NCI-H2029 (cell line): ENCODE measurements at places on chromosomes 3 and 15.

- DNase-seq, result no peak
Observed at GRCh38 chr15:49196856-49197255, 26.8 kb downstream of the GALK2 start.

- no peak for DNase-seq
Observed at GRCh38 chr3:165518346-165518745, 318.9 kb downstream of the BCHE start.

GRCh38 chr15:68114356-68114755, 60.2 kb downstream of the PIAS1 start:
- no peak for DNase-seq

- no peak for DNase-seq
Observed at GRCh38 chr3:46242120-46242519, at the start of gene CCR3. CCR3 (plus strand) TSS chr3:46242460; CDS start chr3:46265159, 22,699 bp downstream.

DNA sequence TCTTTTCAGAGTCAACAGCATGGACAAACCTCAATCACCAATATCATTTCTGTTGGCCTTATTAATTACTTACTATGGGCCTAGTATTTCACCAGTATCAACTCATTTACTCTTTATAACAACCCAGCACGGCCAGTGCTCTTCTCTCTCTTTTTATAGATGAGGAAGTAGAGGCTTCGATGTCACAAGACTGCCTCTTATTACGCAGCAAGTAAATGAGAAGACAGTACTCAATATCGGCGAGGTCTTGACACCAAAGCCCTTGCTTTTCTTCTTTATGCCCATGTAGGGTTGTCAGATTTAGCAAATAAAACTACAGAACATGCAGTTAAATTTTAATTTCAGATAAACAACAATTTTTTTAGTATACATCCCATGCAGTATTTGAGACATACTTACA, 99.0 kb upstream of the KCNMB2 start:
- no peak for DNase-seq

- no peak for DNase-seq
Observed at GRCh38 chr3:152021951-152022461, 148.6 kb downstream of the SUCNR1 start.

DNA sequence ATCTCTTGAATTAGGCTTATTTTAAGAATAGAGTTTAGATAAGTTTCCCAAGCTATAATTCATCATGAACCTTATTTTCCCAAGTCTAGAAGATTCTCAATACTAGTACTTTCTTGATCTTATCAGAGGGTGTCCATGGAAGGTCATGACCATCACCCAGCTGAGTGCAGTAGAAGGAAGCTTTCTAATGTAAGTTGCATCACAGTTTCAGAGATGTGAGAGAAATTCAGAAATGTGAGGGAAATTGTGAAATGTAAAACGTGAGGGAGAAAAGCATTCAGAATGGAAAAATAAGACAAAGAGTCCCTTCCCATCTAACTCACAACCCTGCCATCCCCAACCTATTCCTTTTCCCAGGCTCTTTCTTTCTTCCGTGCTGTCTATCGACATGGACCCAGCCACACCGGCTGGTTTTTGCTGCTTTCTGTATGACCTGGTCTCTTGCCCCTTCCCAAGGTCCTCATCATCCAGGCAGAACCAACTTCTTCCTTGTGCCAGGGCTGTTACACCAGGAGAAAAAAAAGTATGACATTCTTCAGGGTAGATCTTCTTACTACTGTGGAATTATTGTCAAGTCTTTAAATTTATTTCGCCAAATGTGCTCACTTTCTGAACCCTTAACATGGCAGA, 6.7 kb downstream of the CAPN3 start:
- no peak for DNase-seq

GRCh38 chr3:183386651-183387050, 41.8 kb downstream of the MCF2L2 start:
- DNase-seq, result no peak

DNA sequence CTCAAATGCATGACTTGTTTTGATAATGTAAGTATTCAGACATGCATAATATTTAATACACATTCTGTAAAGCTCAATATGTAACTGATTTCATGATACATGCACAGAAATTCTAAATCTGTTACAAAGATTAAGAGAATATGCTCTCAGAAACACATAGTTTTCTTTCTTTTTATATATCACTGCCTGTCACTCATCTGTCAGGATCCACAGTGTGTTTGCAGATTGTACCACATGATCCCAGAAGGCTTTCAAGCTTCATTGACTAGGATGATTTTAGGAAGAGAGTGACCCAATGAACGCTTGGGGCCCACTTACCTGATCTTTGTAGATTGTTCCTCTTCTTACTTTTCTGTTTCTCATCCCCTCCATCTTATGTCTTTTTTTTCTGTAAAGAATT, 261.9 kb downstream of the CACNA2D3 start:
- no peak for DNase-seq

DNA sequence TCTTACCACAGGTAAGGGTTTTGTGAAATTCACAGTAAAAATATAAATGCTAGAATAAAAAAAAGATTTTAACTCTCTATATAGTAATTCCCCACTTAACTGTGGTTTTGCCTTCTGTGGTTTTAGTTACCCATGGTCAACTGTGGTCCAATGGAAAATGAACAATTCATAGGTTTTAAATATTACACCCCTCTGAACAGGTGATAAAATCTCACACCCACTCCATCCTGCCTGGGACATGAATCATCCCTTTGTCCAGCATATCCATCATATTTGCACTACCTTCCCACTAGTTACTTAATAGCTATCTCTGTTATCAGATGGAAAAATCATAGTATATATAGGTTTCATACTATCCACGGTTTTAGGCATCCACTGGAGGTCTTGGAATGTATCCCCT, 49.2 kb downstream of the HDGFL3 start:
- DNase-seq, result no peak

DNA sequence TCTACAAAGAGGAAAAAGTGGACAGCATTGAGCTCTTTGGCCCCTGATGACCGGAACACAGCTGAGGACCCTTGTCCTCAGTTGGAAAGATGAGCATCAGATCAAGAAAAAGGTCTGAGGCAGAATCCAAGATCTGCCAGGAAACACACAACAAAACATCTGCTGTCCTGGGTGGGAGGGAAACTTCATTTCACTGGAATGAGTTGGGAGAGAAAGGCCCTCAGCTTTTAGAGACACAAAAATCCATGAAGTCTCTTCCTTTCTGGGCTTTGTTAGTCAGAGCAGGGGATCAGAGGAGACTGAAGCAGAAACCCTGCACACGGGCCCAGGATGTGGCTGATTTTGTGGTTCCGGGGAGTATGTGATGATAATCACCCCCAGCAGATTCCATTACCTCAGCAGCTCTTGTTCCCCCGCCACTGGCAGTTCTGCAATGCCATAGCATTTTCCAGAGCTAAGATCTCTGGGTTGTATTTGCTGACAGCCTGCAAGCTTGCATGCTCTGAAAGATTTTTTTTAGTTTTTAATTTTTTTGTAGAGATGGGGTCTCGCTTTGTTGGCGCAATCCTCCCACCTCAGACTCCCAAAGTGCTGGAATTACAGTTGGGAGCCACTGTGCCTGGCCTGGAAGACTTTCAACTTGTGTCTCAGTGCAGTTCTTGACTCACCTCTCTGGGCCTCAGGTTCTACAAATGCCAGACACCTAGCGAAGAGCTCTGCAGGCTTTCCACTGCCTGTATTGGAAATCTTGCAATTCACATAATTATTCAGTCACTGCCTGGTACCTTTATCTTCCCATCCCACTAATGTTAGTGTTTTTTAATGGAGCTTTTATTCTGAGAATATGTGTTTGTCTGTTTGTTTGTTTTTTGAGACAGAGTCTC, 5.8 kb upstream of the TATDN2 start:
- DNase-seq, result no peak
